Mesenteric fat pad (tissue), 1 donor: ENCODE measurements at places on chromosomes 2 and 18. TPM values are rescaled to one million over a fixed set of nuclear protein-coding genes. Genes with fewer than 3 reads are reported as not detected.

DNA sequence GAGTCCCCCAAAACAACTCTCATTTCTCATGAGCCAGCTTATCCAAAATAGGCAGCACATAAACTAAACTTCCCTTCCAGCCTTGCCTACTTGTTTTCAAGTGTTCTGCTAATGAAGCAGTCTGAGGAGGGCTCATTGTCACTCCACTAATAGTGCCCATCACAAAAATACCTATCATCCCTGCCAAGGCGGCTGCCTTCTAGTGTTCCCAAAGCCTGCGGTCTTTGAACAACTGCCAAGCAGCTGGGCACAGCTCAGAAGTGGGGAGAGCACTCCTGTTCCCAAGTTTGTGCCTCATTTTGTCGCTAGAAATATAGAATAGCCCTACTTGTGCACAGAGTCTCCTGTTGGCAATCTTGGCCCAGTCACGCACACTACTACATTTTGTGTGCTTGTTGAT lies 50.3 kb downstream of the DTNA start:
- no peak for DNase-seq

- DNase-seq, result no peak
Measured at GRCh38 chr2:179044500-179044899, 5.4 kb downstream of the CCDC141 start.

HOXD1 gene
- 1.1 TPM for total RNA-seq

- DNase-seq, result no peak
Measured at GRCh38 chr2:148922062-148922461, 47.0 kb downstream of the KIF5C start.

LYPD6 gene
- not detected for total RNA-seq

- no peak for DNase-seq
Measured at GRCh38 chr2:216134958-216135541, 25.9 kb downstream of the XRCC5 start.

- no peak for DNase-seq
Measured at GRCh38 chr2:16972276-16972675, 306.6 kb upstream of the CYRIA start.

DNA sequence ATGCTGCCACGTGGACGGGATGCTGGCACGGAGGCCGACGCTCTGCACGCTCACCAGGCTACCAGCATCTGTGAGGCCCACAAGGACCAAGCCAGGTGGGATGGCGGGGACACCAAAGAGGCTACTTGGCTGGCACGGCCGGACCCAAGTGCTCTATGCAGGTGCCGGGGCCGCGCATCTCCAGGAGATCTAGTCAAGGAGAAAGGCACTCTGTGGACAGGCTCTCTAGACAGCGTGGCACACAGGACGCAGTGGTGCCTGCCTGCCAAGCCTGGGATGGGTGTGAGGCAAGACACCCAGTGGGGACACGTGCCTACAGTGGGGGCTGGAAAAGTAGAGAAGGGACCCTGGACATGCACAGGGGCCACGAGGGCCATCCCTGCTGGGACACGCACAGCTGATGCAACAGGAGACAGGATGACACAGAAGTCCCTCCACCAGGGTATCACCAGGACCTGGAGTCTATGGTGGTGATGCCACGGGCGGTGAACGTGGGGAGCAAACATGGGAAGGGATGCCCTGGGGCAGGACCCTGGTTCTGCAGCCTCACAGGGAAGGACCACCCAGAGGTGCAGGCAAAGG lies 28.5 kb downstream of the ZNF516 start:
- peak; percentile 80 for DNase-seq

GRCh38 chr2:70896765-70897202 lies 38.9 kb upstream of the ATP6V1B1 start:
- no peak for DNase-seq

DNA sequence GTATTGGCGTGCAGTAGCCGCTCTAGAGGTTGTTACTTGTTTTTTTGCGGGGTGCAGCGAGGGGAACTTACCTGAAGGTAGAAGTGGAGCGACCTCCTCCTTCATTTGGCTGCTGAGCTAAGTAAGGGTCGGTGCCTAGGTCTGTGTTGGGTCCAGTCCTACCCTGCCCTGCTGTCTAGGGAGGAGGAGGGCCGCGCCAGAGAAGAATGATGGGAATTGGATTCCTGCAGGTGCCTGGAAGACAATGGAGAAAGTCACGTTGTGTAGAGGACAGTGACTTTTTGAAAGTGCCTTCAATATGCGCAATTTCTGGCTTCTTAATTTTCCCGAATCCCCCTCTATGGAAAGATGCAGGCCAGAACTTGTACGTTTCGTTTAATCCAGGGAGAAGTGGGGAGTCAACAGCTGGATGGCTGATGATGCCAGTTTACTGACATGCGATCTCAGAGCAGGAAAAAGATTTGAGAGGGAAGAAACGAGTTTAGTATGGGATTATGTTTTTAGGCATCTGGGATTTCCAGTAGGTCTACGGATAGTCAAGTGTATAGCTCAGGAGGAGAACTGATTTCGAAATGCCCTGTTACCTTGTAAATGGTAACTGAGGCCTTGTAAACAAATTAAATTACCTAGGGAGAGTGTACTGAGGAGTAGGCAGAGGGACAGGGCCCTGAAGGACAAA lies 653 bp downstream of the MRPS9 start:
- DNase-seq, result no peak

REEP1 gene
- 0.96 TPM for total RNA-seq

GRCh38 chr2:189131991-189132390 lies 47.6 kb downstream of the COL5A2 start:
- DNase-seq, result no peak

DNA sequence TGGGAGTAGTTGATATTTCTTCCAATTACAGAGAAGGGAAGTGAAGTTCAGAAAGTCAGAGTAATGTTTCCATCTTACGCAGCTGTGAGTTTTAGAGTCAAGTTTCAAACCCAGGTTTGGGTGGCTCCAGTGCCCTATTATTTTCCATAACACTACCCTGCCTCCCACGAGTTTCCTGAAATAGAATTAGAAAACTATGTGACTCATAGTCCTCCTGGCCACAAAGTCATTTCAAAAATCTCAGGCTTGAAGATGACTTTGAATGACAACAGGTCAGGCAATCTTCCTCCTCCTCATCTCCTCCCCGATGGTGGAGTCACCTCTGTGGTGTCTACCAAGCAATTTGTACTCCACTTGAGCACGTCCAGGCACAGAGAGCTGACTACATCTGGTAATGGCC lies 212.3 kb upstream of the TRIB2 start:
- no peak for DNase-seq

DNA sequence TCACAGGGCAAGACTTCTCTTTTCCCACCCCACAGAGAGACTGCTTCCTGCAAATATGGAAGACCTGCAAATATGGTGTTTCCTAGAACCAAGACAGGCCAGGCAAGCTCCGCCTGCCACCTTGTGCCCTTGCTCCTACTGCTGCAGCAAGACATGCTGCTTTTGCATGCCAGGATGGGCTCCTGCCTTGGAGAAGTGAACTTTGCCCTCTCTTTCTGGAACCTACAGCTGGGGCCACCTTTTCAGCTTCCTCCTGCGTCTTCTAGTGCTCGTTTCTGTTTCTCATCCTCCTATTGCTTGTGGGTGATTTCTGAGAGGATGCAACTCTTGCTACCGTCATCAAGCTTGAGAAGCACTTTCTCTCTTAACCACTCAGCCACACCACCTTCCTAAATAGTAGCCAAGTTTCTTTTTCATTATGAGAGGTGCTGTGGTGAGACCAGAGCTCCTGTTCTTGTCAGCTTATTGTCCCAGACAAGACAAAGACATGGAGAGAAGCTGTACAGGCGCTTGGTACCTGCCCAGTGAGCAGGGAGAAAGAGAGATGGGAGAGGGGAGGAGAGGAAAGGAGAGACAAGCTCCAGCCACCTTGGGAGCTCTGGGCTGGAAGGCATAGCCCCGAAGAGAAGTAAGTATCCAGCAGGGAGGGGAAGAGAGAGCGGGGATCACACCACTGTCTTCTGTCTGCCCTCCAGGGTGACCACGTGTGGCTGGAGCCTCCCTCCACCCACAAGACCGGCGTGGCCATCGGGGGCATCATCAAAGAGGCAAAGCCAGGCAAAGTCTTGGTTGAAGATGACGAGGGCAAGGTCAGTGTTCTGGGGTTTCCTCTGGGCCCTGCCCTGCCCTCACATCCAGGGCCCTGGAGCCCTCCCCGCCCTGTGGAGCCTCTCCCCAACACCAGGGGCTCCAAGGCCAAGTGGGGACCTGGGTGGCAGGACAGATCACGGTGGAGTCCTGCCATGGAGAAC lies 28.3 kb downstream of the MYO7B start:
- peak; percentile 69 for DNase-seq

CCL20 gene
- total RNA-seq, result 2.1 TPM

GRCh38 chr2:140526575-140526974 lies 1604.2 kb downstream of the LRP1B start:
- DNase-seq, result no peak

- DNase-seq, result no peak
Measured at GRCh38 chr2:62506421-62506750, 391 bp upstream of the TMEM17 start.

GRCh38 chr2:120223034-120223912 lies at the start of gene TMEM185B:
Gene TMEM185B (minus strand): TSS chr2:120223400. CDS start chr2:120222976, 424 bp downstream.
- DNase-seq, result peak; percentile 98

DNA sequence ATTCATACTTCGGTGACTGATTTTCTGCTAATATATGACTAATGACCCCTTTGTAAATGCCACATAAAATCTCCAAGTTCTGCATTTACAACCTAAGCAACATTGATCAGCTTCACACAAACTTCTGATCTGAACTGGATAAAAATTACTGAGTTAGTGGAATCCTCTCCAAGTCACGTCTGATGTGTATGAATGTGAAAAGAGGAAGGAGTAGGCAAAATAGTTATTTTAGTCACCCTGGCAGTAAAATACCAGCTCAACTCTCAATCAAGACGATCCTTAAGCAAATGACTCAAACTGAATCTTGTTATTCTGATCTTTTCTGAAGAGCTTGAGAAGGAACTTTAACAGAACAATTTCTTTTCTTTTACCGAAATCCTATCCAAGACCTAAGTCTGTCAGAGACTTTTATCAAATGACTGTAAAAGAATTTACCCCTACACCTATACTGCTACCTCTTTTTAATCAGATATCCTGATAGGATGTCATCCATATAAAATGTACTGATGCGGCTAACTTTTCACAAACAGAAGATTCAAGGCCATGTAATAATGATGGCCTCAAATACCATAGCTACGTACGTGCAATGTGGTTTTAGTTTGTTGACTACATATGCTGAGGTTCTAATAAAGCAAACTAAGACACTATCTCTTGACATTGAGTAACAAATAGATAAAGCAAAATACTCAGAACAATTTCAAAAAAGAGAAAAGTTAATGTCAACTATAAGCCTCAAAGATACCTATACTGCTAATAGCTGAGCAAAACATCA lies 23.7 kb downstream of the CUL3 start:
- no peak for DNase-seq

IL36RN gene
- total RNA-seq, result not detected

FOXI3 gene
- not detected for total RNA-seq

GRCh38 chr2:26571316-26571715 lies 69.8 kb downstream of the CIB4 start:
- peak; percentile 68 for DNase-seq

- no peak for DNase-seq
Measured at GRCh38 chr2:211900000-211900399, 638.6 kb downstream of the ERBB4 start.

SPATA3 gene
- not detected for total RNA-seq

DNA sequence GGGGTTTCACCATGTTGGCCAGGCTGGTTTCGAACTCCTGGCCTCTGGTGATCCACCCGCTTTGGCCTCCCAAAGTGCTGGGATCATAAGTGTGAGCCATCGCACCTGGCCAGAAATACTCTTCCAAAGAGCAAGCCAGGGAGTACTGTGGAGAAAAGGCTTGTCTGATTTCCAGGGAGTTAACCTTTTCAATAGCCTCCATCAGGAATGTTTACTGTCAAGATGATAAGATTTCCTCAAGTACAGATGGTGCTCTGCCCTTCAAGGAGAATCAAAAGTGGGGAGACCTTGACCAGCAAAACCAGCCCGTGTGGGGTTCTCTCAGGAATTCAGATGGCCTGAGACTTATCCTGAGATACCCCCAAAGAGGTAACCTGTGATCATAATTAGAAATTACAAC lies 237.2 kb downstream of the PRKCE start:
- no peak for DNase-seq

DNA sequence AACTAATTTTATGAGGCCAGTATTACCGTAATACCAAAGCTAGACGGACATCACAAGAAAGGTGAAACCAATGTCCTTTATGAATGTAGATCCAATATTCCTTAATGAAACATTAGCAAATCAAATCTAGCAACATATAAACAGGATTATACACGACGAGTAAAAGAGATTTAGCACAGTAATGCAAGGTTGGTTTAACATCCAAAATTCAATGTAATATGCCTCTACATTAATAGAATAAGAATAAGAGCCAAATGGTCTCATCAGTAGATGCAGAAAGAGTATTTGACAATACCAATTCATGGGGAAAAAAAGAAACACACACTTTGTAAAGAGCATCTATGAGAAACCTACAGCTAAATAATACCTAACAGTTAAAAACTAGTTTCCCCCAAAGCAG lies 99.5 kb downstream of the TMEM163 start:
- no peak for DNase-seq

CD28 gene
- total RNA-seq, result 15.7 TPM

SERPINB13 gene
- total RNA-seq, result not detected

DNA sequence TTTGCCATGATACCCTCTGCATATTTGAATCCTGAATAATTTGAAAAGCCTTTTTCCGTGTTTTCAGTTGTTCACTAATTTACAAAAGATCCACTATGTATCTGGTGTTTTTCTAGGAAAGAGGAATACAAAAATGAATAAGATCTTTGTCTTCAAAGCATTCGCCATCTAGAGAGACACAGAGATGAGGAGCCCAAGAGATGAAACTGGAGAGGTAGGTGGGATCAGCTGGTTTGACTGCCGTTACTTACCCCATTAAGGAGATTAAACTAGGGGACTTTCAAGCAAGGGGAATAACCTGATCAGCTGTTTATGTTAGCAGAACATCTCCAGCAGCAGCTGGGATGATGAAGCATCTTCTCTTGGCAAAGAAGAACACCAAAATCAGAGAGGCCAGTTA lies 150.2 kb upstream of the SATB2 start:
- no peak for DNase-seq

DNA sequence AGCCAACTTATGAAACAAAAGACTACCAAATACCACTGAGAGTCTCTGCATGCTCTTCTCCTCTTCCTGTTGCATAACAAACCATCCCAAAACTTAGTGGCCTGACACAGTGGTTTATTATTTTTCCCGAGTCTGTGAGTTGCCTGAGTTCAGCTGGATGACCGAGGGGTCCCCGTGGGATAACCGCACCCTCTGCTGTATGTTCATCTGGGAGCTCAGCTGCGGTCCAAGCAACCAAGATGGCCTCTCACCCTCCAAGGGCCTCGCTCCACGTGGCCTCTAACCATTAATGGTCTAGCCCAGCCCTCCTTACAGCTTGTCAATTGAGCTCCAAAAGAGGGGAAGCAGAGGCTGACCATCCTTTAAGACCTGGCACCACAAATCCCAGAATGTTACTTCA lies 17.1 kb downstream of the ITM2C start:
- DNase-seq, result no peak

CNOT9 gene
- total RNA-seq, result 36.2 TPM

- DNase-seq, result no peak
Measured at GRCh38 chr2:8926356-8926755, 77.1 kb downstream of the MBOAT2 start.
